ENCODE measurements at places on chromosomes 16 and 17. TPM values are rescaled to one million over a fixed set of nuclear protein-coding genes. Genes with fewer than 3 reads are reported as not detected.
A peak's percentile ranks its signal among the peaks of the same experiment; 100 is the strongest.

DNA sequence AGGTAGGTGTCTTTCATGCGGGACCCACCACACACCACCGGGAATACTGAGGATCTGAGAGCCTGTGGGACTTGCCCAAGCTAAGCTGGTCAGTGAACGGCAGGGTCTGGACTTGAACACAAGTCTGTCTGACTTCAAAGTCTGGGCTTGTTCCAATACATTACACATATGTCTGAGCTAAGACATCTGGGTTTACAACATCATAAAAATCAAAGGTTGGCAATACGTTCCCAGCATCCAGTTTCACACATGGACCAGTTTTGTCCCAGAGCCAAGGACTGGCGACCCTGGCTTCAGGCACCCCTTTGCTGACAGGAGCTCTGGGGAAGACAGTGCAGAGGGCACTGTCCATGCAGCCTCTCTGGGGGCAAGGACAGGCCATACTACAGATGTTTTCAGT lies 27.9 kb upstream of the AXIN2 start:
- DNase-seq, result no peak
- H3K27me3 ChIP-seq, result no peaks in the 10 kb centered on the region
- no peak overlapping the region for H3K27ac ChIP-seq
- no peaks in the 10 kb centered on the region for H3K36me3 ChIP-seq
- H3K4me1 ChIP-seq, result peaks cover 9% of the 10 kb centered on the region

GRCh38 chr17:20280051-20280450 lies 187.3 kb downstream of the LGALS9B start:
- H3K36me3 ChIP-seq, result peaks cover 5% of the 10 kb centered on the region
- H3K27me3 ChIP-seq, result no peaks in the 10 kb centered on the region
- DNase-seq, result no peak
- peaks cover 31% of the 10 kb centered on the region for H3K4me1 ChIP-seq
- no peak overlapping the region for H3K27ac ChIP-seq

- no peaks in the 10 kb centered on the region for H3K36me3 ChIP-seq
- no peaks in the 10 kb centered on the region for H3K27me3 ChIP-seq
- H3K4me1 ChIP-seq, result no peaks in the 10 kb centered on the region
- H3K4me3 ChIP-seq, result no peak overlapping the region
- DNase-seq, result no peak
- H3K27ac ChIP-seq, result no peak overlapping the region
Measured at GRCh38 chr16:86597880-86598606, 19.7 kb downstream of the FOXL1 start.

DNA sequence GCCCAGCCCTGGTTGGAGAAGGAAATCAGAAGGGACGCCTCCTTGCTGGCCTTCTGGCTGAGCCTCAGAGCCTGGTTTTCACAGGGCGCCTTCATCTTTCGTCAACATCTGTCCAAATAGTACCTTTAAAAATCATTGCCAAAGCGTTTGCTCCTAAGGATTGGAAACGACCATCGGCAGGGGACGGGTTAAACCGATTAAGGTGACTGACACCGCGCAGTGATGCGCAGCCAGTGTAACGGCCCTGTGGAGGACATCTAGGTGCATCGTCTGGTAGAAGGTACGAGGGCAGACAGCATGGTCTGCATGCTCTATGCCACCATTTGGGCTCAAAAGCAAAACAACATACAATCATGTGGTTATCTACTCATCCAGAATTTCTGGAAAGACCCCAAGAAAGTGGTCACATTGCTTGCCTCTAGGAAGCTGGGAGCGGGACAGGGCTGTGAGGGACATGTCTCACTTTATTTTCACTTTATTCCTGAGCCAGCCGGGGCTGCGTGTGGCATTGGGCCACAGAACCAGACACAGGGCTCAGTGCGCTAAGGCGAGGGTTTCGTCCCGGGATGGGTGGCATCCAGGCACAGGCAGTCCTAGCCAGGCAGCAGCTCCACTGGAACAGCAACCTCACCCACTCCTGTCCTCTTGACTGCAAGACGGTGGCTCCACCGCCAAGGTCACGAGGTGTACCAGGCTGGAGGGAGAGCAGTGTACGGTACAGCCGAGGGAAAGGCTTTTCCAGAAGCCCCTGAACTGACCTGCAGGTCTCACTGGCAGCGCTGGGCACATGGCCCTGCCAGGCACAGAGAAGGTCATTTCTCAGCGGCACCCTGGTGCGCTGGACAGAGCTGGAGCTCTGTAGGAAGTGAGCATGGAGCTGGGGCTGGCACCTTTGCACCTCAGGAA lies 40.9 kb upstream of the JPH3 start:
- no peaks in the 10 kb centered on the region for H3K36me3 ChIP-seq
- H3K4me3 ChIP-seq, result no peak overlapping the region
- H3K27me3 ChIP-seq, result no peaks in the 10 kb centered on the region
- H3K27ac ChIP-seq, result no peak overlapping the region

DNA sequence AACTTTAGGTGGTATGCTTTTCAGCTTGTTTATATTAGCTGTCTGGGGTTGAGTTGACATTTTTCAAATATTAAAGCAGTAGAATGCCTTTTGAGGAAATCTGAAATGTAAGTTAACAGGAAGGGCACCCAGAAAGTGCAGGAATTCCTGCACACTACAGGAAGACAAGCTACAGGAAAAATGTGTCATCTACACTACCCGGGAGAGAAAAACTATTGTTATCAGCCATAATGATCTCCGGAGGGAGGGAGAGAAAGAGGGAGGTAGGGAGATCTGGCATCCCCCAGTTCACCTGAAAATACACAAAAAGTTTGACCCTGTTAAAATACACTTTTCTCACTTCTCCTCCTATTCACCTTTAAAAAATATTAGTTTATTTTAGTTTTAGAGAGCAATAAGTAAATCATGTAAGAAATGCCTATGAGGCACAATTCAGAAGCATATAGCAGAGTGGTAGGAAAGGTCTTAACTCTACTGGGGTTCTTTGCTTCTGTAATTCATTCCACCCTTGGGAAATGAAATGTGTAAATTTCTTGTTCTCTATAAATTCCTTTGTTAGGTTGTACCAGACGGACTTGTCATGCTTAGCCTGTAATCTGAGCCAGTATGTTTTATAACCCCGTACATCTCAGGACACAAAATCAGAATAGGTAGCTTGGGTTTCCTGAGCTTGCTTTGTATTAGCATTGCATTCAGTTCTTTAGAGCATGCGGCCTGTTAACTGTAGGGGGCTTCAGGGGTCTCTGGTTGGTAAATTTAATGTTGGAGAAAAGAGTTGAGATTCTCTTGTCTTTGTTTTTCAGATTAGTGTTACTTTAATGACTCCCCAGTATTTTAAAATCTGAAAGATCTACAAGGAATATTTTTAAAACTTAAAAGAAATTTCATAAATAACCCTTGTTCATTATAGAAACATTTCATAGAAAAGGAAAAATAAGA lies 3.3 kb downstream of the MAP2K6 start:
- H3K27me3 ChIP-seq, result no peaks in the 10 kb centered on the region
- H3K27ac ChIP-seq, result no peak overlapping the region
- H3K4me3 ChIP-seq, result no peak overlapping the region
- DNase-seq, result no peak
- H3K36me3 ChIP-seq, result no peaks in the 10 kb centered on the region

GRCh38 chr17:44287651-44288050 lies 19.7 kb upstream of the SLC4A1 start:
- no peaks in the 10 kb centered on the region for H3K27me3 ChIP-seq
- no peaks in the 10 kb centered on the region for H3K4me1 ChIP-seq
- DNase-seq, result no peak
- H3K27ac ChIP-seq, result no peak overlapping the region
- H3K36me3 ChIP-seq, result no peaks in the 10 kb centered on the region

DNA sequence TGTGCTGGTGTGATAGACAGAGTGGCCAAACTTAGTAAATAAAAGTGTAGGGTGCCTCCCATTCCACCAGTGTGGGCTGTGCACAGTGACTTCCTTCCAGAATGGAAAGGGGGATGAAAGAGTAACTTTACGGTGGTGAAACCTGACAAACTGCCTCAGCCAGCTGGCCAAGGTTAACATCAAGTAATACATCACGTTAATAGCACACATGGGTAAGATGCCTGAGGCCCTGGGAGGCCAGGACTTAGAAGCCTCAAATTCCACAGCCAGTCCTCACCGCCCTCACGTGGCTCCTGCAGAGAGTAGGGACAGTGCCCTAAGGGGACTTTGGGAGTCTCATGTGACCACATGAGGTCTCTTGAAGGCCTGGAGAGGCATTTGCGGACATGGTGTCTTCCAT lies 14.1 kb downstream of the RMI2 start:
- no peaks in the 10 kb centered on the region for H3K27me3 ChIP-seq
- peaks cover 56% of the 10 kb centered on the region for H3K4me1 ChIP-seq
- H3K27ac ChIP-seq, result no peak overlapping the region
- H3K4me3 ChIP-seq, result no peak overlapping the region
- H3K36me3 ChIP-seq, result no peaks in the 10 kb centered on the region

- peak; percentile 21 for DNase-seq
- no peaks in the 10 kb centered on the region for H3K27me3 ChIP-seq
- H3K27ac ChIP-seq, result no peak overlapping the region
- peaks cover 26% of the 10 kb centered on the region for H3K4me1 ChIP-seq
Measured at GRCh38 chr16:49704586-49705155, 151.2 kb downstream of the ZNF423 start.

DNA sequence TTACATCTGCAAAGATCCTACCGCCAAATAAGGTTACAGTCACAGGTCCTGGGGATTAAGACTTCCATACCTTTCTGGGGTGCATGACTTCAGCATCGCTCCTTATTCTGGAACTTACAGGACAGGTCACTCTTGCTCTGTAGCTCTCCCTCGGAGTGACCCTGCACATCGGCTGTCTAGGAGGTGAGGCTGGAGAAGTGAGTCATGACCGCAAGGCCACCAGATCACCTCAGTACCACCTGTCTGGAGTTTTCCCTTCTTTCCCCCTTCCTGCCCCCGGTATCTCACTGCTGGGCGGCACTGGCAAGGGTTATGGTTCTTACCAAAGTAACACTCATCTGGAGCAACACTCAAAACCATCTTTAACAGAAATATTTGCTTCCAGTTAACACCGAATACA lies 374.8 kb downstream of the SLC39A11 start:
- no peak for DNase-seq
- no peaks in the 10 kb centered on the region for H3K36me3 ChIP-seq
- H3K4me1 ChIP-seq, result peaks cover 4% of the 10 kb centered on the region
- H3K27me3 ChIP-seq, result peaks cover 10% of the 10 kb centered on the region

DNA sequence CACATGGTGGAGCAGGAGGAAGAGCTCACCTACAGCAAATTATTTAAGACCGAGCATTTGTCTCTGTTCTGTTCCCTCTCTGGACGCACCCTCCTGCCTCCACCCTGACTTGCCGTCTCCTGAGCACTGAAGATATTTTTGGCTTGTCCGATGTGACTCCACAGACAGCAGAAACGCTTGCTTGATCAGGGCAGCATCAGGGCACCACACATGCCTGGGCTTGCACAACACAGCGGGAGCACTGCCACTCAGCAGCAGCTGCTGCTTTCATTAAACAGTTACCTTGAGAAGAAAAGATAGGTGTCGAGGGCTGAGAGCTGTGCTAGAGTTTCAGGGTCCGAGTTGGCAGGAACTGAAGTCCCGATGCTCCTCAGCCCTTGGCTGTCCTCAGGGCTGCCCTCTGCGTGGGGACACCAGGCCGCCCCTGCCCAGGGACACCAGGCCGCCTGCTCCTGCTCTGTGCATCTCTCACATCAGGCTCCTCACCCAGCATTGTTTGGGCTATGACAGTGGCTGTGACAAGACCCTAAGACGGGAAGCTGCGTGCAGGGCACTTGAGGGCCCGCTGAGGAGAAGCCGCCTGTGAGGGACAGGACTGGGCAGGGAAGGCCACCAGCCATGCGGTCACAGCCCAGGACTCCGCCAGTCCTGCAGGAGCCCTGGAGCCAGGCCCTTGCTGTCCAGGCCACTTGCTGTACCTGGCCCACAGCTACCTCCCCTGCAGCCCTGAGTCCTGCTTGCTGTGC lies 21.3 kb upstream of the CDH15 start:
- no peak overlapping the region for H3K4me3 ChIP-seq
- H3K4me1 ChIP-seq, result peaks cover 10% of the 10 kb centered on the region
- H3K27ac ChIP-seq, result no peak overlapping the region
- DNase-seq, result peak; percentile 72

DNA sequence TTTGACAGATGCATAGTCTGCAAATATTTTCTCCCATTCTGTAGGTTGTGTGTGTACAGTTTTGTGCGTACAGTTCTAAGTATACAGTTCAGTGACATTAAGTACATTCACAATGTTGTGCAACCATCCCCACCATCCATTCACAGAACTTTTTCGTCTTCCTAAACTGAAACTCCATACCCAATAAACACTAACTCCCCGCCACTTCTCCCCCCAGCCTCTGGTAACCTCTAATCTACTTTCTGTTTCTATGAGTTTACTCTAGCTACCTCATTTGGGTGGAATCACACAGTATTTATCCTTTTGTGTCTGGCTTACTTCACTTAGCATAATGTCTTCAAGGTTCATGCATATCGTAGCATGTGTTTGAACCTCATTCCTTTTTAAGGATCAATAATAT lies 14.3 kb downstream of the PIK3R5 start:
- H3K27me3 ChIP-seq, result no peaks in the 10 kb centered on the region
- H3K4me1 ChIP-seq, result no peaks in the 10 kb centered on the region
- H3K27ac ChIP-seq, result no peak overlapping the region
- no peaks in the 10 kb centered on the region for H3K36me3 ChIP-seq
- H3K4me3 ChIP-seq, result no peak overlapping the region

DNA sequence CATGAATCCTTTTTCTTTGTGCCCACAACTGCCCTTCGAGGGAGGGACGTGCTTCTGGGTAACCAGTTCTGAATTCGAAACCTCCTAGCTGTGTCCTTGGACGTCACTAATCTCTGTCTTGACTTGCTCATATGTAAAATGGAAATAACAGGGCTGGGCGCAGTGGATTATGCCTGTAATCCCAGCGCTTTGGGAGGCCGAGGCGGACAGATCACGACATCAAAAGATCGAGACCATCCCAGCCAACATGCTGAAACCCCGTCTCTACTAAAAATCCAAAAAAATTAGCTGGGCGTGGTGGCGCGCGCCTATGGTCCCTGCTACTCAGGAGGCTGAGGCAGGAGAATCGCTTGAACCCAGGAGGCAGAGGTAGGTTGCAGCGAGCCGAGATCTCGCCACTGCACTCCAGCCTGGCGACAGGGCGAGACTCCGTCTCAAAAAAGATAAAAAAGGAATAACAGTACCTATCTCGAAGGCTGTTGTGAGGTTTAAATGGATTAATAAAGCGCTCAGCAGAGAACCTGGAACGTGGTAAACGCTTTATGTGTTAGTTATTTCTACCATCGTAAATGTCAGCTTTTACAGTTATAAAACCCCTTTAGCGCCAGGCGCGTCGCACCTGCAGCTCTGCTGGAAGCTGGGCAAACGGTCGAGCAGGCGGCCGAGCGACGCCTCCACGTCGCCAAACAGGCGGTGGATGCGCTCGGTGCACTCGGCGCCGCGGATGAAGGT lies 641 bp downstream of the COG8 start:
- H3K27ac ChIP-seq, result peak overlapping the region; percentile 96
- H3K4me3 ChIP-seq, result peak overlapping the region; percentile 99
- DNase-seq, result no peak

The OTOP2 gene
- not detected for total RNA-seq

The EVI2B gene
- total RNA-seq, result not detected

The HSD17B1 gene
- 0.73 TPM for total RNA-seq

The AMZ2 gene
- 102 TPM for total RNA-seq

The PPM1E gene
- 3.2 TPM for total RNA-seq

The IGFALS gene
- total RNA-seq, result not detected

The PRPSAP2 gene
- total RNA-seq, result 187 TPM

All from SJCRH30 (cell line).